LoVo (cell line): ENCODE measurements at places on chromosomes 6 and 20.

DNA sequence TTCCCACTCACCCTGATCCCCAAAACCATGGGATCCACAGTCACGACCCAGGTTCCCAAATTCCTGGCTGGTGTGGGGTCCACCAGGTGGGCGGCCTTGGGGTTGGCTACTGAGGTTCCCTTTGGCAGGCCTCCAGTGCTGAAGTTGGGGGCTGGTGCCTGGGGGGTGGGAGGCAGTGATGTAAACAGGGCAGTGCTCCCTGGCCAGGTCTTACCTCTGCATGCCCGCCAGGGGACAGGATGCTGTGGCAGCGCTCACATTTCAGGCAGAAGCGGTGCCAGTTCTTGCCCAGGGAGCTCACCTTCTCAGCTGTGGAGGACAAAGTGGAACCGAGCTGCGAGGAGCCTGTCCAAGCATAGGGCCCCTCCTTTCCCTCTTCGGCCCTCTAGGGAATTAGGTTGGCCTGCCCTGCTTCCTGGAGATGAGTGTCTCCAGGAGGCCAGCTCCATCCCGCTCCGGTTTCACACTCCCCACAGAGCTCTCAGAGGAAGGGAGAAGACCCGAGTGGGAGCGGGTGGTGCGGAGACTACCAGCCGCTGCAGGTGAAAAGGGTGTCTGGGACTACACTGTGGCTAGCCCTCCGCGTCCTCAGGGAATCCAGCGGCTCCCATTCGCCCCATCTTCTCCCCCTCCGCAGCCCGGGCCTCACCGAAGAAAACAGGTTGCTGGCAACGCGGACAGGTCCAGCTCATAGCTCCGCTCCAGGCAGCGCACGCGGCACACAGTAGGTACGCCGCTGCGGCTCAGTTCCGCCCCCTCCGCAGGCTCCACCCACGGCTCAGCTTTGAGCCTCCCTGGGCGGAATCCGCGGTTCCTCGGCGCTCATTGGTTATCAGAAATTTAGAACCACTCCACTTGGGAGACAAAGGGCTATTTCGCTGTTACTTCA lies at the start of gene CRIP3:
CRIP3 (minus strand) TSS at position 726 of the 889 bp plus-strand sequence; CDS start at position 692, 34 bp downstream.
- no peak for DNase-seq

DNA sequence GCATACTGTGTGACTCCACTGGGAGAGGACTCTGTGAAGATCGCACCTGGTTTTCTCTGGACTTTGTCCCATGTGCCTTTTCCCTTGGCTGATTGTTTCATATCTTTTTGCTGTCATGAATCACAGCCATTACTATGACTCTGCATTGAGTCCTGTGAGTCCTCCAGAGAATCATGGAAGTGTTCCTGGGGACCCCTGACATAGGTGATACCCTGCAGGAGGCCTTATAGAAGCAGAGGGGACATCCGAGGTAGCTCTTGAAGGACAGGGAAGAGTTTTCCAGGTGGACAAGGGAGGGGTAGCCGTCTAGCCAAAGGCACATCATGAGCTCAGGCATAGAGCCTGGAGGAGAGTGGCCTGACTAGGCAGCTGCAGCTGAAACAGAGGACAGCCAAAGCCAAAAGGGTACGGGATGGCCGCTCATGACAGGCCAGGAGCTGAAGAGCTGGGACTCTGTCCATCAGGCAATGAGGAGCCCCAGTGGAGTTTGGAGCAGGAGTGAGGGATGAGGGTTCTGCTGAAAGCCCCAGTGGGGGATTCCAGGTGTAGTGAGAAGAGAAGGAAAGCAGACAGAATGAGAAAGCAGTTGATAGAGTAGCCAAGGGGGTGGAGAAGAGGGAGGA lies 86.6 kb upstream of the TOX2 start:
- no peak for DNase-seq

DNA sequence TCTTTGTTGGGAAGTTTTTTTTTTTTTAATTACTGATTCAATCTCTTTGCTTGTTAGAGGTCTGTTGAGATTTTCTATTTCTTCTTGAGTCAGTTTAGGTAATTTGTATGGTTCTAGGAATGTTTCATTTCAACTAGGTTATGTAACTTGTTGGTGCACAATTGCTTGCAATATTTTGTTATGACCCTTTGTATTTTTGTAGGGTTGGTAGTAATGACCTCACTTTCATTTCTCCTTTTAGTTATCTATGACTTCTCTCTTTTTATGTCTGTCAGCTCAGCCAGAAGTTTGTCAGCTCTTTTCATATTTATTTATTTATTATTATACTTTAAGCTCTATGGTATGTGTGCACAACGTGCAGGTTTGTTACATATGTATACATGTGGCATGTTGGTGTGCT lies 51.1 kb upstream of the SLC24A3 start:
- DNase-seq: no peak

- no peak for DNase-seq
Observed at GRCh38 chr6:43823879-43824702, 54.1 kb downstream of the VEGFA start.

DNA sequence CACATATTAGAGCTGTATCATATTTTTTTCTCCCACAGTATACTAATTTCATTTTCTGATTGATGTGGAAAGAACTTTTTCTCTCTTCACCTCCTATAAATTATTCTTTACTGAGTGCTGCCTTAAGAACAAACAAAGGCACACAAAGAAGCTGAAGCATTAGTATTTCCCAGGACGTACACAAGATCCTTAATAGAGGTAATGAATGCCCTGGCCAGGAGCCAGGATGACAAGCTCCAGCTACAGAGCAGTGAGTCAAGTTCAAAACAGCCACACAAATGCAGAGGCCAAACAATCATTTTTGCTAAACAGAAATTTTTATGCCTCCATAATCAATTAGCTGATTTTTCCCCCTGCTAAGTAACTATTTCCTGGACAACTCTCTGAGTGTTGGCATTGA lies 639.6 kb downstream of the EPHA7 start:
- peak; percentile 2 for DNase-seq

DNA sequence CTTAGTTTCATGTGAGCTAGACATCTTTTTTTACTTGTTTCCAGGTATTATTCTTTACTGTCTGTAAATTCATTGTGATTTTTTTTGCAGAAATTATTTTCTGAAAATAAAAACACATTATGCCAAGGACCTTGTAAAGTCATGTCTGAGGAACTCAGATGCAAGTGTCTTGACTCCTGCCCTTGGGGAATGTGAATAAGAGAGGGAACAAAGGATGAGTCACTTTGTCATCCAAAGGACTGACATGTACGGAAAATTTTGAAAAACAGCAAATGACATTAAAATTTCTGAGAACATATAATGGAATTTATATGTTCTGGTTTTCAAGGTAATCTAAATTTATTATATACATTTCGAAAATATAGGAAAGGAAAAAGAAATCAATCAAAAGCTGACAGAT lies 660.4 kb downstream of the CD109 start:
- no peak for DNase-seq

DNA sequence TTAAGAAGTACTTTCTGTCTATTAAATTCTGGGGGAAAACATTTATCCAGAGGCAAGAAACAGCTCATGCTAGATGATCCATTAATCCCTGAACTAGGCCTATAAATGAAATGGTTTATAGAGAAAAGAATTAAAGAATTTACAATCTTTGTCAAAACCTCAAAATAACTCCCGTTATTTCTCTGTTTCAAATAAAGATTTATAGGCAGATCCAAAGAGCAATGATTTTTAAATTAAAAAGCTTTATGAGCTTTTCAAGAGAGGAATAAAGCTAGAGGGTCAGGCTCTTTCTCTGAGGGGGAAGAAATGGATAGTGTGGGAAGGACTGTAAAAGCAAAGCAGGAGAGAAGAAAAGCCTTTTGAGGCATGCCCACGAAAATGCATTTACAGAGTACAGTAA lies 82.5 kb upstream of the OGFRL1 start:
- DNase-seq: no peak

GRCh38 chr6:56771929-56772607 lies 129.4 kb upstream of the DST start:
- no peak for DNase-seq

DNA sequence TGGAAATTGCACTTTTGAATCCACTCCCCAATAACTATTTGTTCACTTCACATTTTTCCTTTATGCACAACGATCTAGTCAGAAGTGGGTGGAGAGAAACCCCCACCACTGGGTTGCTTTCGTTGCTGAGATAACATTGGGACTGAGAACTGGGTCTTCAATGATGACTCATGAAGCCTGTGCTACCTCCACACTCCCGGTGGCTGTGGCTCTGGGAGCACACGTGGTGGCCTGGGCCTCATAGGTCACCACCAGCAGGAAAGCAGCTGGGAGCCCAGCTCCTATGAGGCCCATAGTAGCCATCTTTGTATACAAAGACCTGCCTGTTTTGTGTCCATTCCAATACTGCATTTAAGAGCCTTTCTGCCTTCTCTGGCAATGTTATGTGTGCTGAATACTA lies 178.0 kb upstream of the SASH1 start:
- no peak for DNase-seq

- peak; percentile 9 for DNase-seq
Observed at GRCh38 chr20:20711413-20711812, 1.0 kb downstream of the RALGAPA2 start.

GRCh38 chr6:69812746-69813427 lies 16.1 kb upstream of the LMBRD1 start:
- DNase-seq: no peak

DNA sequence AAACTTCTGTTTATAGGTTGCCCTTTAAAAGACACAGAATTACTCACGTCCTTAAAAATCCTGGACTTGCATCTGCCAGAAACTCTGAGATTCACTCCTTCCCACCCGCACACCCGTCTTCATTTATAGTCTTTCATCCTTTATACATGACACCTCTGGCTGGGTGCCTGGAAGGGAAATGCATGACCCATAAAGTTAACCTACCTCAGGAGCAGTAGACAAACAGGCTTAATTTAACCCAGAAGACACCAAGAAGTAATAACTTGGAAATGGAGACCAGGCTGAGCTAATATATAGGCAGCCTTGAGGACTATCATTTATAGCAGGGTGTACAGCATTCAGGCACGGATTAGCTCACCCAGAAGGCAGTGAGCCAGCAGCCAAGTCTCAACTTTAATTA lies 429.0 kb upstream of the NRSN1 start:
- DNase-seq: no peak

DNA sequence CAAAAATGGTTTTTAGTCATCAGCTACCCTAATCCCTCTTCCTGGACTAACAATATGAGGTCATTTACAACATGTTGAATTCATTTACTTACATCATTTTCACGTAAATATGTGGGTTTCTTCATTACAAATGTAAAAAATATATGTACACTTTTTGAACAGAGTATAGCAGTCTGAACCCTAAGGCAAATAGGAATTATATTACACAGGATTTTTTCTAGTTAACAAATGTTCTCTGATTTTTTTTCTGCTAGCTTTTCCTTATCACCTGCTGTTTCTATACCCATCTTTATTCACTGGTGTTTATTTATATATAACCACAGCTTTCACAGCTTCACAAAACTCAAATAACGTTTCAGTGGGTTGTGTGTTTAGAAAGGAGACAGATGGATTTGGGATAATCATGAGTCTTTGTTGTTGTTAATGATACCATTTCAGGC lies 21.0 kb upstream of the CD2AP start:
- DNase-seq: no peak

DNA sequence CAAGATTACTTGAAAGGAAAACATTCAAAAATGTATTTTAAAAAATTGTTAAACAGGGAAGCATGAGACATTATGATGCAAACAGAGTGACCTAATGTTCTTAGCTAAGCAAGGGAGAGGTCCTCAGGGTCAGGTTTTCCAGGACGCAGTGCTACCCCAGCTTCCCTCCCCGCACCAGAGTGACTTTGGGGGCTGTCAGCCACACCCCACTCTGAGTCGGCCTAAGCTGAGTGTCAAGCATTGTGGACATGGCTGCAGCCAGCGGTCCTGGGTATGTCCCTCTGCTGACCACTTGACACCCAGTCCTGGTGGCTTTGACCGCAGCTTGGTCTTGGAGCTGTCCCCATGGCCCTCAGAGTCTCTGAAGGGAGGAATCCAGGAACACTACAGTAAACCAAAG lies 54.9 kb upstream of the CD93 start:
- no peak for DNase-seq

- DNase-seq: no peak
Observed at GRCh38 chr6:26284537-26285142, 80.4 kb upstream of the BTN3A2 start.

GRCh38 chr6:133512410-133513016 lies 271.4 kb downstream of the EYA4 start:
- DNase-seq: peak; percentile 41

GRCh38 chr20:61911824-61912223 lies 153.9 kb downstream of the TAF4 start:
- DNase-seq: no peak

GRCh38 chr6:99348288-99349170 lies 945 bp downstream of the FAXC start:
- no peak for DNase-seq

DNA sequence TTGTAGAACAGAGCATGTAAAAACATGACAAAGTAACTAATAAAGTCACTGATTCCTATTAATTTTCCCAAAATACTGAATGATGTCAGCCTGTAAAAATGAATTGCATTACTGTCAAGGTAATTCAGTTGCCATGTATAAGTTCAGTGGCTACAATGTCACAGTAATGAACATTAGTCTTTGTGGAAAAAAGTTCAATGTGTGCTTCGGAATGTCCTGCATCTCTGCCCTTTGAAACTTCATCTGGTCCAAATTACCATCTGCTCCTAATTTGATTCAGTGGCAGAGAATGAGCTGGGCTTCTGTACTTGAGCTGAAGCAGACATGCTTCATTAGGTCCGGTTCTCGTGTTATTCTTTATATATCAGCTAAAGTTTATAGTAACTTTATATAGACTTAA lies 567.4 kb downstream of the COL12A1 start:
- no peak for DNase-seq

DNA sequence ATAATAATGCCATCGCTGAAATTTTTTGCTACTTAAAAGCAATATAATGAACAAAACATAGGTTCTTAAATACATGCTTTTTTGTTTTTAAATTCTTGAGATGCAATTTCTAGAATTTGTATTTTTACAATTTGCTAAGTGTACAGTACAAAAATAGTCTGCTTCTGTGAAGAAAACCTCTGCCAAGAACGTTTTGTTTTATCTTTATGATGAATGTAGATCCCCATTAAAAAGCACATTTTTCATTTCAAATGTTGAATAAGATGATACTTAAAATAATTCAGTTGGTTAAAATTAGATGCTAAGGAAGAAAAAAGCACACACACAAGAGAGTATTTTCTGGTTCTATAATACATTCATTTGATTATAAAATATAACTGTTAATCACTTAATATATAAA lies 1358.5 kb upstream of the CITED2 start:
- DNase-seq: no peak

DNA sequence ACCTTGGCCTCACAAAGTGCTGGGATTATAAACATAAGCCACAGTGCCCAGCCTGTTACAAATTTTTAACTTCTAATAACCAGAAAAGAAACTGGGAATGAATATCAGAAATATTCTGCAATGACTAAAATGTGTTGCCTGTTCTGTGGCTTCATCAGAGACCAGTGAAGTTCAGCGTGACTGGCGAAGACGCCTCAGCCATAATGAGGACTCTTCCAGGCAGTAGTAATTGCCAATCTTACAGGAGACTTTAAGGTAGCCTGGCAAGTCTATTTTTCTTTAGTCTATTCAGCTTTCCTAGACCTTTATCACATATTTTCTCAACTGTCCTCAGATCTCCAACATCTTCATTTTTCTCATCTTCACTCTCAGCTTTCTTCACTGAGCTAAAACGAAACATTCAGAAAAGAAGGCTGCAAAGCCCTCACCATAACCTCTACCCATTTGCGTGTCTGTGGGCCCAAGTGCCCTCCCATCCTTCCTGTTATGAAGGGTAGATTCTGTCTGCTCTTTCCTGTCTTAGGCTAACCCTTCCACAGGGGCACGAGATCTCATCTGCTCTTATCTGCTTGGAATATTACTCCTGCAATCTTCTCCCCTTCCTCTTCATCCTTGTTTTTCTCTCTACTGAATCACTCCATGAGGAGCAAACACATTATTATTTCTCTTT lies 42.0 kb upstream of the OLIG3 start:
- no peak for DNase-seq
